Melanocyte of skin (primary cell): ENCODE measurements at places on chromosomes 3 and 15. TPM values are rescaled to one million over a fixed set of nuclear protein-coding genes. Genes with fewer than 3 reads are reported as not detected.

Gene NOX5
- total RNA-seq = under 0.01 TPM in 2 replicates

Gene GOLGA6D
- not detected in 2 replicates for total RNA-seq

Gene MESP1
- total RNA-seq = 0.34 and 0.73 TPM in 2 replicates

Gene TP63
- total RNA-seq = 0.31 TPM in 1 of 2 replicates, not detected in the other

Gene LCTL
- 1.4 and 5.1 TPM in 2 replicates for total RNA-seq

Gene COLQ
- total RNA-seq = 2.3 and 2.9 TPM in 2 replicates

Gene GATM
- total RNA-seq = 20.3 and 26.5 TPM in 2 replicates

Gene STRIT1
- not detected in 2 replicates for total RNA-seq

Gene TUSC7
- total RNA-seq = not detected in 2 replicates
